ENCODE measurements at places on chromosomes 4 and X.

- DNase-seq: no peak
Measured at GRCh38 chr4:102663073-102663472, 97.7 kb downstream of the MANBA start.

DNA sequence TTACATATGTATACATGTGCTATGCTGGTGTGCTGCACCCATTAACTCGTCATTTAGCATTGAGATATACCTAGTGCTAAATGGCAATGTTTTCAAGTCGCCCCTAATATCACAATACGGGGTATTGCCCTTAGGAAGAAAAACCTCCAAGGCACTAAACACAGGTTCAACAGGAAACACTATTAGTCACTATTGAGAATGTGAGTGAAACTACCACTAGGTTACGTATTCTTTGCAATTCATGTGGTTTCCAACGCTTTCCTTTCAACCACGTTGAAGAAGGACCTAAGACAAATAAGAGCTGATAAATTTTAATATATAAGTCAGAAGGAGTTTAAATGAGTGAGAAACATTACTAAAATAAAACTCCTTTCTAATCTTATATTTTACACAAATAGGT, 134.7 kb upstream of the SPANXN4 start:
- no peak for DNase-seq

GRCh38 chr4:118821590-118822293, 14.2 kb downstream of the SEC24D start:
- DNase-seq: no peak

GRCh38 chr4:124032035-124032434, 635.4 kb downstream of the SPRY1 start:
- no peak for DNase-seq

- no peak for DNase-seq
Measured at GRCh38 chr4:81666491-81666890, 194.8 kb upstream of the RASGEF1B start.

DNA sequence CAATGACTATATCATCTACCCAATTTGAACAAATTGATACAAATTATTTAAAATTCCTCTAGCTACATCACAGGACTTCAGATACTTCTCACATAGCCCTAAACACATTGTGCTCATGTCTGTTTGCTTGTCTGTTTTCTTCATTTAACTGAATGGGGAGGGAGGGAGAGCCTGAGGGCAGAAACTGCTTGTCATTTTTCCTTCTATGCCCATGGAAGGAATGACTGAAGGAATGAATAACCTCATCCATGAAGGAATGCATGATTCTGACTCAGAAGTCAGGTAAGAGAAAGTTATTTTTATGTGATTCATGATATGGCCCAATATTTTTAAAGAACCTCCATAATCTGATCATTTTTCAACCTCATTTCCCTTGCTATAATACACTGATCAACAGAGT, 418.0 kb upstream of the PITX2 start:
- DNase-seq: no peak

DNA sequence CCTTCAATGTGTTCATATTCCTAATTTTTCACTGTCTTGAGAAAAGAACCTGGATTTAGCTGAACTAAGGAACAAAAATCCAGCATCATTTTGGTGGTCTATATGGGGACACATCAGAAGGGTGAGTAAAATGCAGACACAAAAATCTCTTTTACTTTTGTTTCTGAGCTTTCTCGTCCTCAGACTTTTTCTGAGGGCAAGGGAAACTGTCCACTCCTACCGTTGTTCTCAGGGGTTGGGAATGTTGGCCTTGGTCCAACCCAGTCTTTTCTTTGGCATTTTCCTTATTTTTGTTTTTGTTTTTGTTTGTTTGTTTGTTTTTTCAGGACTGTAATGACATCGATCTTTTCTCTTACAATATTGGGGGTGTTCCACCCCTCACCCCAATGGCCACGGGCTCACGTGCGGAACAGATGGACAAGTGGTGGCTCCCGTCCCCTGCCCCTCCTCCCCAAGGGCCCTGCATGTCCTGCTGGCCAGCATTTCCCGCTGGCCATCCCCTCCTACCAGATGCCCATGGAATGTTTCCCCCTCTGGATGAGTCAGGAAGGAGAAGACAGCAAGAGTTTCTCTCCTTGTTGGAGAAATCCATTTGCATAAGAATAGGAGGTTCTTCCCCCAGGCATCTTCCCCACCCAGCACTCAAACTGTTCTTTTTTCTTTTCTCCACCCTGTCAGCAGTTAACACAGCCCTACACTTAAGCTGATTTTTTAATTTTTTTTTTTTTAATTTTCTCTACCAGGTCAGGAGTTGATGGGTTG, 305.4 kb upstream of the NDST4 start:
- no peak for DNase-seq

DNA sequence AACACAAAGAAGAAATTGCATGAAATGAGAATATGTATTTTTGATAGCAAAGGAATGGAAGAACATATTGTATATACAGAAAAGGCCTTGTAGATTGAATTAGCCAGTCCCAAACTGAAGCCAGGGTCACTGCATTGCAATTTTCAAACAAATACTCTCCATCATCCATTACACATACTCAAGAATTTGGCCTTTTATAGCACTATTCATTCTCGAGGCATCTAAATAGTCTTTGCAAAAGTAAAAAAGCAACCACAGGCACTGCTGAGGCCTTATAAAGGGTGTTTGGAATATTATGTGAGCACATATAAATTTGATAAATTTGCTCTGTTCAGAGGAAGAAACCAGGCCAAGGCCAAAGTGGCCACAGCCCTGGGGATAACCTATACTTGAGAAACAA, 123.0 kb downstream of the ZNF827 start:
- DNase-seq: no peak

GRCh38 chr4:81946996-81947395, 426.8 kb downstream of the HNRNPD start:
- no peak for DNase-seq

GRCh38 chrX:150199181-150199580, 163.9 kb upstream of the MAMLD1 start:
- DNase-seq: no peak

GRCh38 chr4:143374771-143375170, 38.1 kb downstream of the GAB1 start:
- DNase-seq: no peak

DNA sequence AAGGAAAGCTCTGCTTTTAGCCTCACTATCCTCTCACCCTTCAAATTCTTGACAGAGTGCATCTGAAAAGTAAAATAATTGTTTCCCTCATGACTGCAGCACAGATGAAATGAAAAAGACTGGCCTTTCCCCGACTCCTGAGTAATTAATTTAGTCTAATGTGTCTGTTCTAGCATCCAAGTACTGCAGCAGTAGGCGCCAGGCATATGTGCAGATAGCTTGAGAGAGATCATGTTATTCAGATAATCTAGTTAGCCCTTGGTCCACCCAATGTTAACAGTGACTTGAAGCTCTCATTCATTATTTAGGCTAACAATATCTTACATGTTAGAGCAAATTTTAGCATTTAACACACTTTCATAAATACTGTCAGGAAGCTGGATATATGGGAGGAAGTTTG, 54.0 kb downstream of the MAP9 start:
- DNase-seq: no peak

- no peak for DNase-seq
Measured at GRCh38 chr4:3136454-3136853, 62.0 kb downstream of the HTT start.

DNA sequence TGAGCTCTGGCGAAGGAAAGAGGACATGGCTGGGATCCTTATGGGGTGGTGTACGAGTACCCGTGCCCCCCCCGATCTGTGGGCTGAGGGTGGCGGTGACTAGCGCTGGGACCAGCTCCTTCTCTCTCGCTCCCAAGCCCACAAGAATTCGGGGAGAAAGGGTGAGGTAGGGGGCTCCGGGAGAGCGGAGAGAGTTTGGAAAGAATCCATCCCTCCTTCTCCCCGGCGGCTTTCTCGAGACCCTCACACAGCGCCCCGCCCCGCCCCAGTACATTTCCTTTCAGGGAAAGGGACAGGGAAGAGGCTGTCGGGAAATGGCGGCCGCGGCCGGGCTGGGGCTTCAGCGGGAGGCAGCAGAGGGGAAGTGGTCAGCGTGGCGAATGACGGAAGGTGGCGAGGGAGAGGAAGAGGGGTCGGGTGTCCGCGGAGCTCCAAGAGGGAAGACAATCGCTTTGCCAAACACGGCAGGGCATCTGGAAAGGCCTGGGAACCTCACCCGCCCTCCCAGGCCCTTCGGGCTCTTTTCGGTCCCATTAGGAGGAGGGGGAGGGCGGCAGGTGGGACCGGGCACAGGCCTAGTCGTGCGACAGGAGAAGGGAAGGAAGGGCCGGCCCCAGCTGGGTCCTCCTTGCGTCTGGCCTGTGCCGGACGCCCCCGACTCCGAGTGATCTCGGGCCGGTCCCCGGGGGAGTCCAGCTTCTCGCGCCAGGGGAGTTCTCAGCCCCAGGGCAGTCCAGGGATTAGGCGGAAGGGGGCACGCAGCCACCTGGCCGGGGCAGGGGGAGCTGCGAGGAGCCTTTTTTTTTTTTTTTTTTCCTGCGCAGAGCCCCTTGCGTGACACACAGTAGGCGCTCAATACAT, 10.2 kb downstream of the HNRNPH2 start:
- no peak for DNase-seq

- DNase-seq: no peak
Measured at GRCh38 chr4:40307627-40308497, 27.3 kb upstream of the CHRNA9 start.

- DNase-seq: no peak
Measured at GRCh38 chrX:48540480-48540879, 966 bp downstream of the TBC1D25 start.

DNA sequence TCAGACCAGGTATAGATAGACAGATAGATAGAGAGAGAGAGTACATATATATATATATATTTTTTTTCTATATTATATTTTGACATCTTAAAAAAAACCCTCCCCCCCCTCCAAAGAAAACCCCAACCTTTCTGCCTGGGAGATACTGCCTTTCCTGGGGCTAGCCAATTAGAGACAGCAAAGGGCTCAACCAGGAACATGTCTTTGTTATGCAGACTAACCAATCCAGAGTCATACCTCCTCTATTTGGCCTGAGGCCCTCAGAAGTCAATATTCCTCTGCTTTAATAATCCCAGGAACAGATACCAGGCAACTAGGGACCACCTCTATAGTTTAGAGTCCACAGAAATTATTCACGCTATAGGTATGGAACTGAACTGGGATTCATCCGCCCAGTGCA, 135.6 kb upstream of the MAD2L1 start:
- no peak for DNase-seq

- no peak for DNase-seq
Measured at GRCh38 chr4:78022517-78022916, 34.6 kb upstream of the FRAS1 start.

- no peak for DNase-seq
Measured at GRCh38 chrX:110569506-110569905, 210.9 kb downstream of the RTL9 start.

- DNase-seq: no peak
Measured at GRCh38 chr4:129974730-129975129, 878.8 kb downstream of the C4orf33 start.

DNA sequence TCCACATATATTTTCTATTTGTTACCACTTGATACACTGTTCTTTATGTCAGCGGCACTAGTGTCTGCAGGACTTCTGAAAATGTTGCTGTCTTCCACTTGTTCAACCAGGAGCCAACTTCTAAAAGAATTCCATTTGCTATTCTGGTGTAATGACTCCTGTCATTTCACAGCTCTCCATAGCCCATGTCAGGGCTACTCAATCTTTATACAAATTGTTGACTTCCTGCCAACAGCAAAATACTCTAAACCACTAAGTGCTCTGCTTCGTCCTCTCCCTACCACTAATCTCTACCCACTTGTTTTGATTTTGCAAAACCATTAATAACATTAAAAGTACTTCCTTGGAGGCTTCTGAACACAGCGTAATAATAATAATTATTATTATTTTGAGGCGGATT, 7.2 kb downstream of the CTSO start:
- no peak for DNase-seq

- DNase-seq: no peak
Measured at GRCh38 chrX:110531873-110532580, 173.4 kb downstream of the RTL9 start.

GRCh38 chr4:152949930-152950329, 13.8 kb downstream of the FHDC1 start:
- DNase-seq: no peak

Measured in left renal cortex interstitium (tissue), 4 donors.